Activated naive CD4-positive, alpha-beta T cell treated with anti-CD3 and anti-CD28 coated beads, Interleukin-2, amount 10 ng/mL, durations not matched to agents 5 hours and 36 hours (primary cell): ENCODE measurements at places on chromosomes 6 and 20. TPM values are rescaled to one million over a fixed set of nuclear protein-coding genes. Genes with fewer than 3 reads are reported as not detected.

AKAP7 gene
- total RNA-seq: 9.6 TPM

THBD gene
- not detected for total RNA-seq

TMEM14B gene
- 77.3 TPM for total RNA-seq

SOBP gene
- total RNA-seq: not detected

TAB2 gene
- total RNA-seq: 146 TPM

LY6G5C gene
- total RNA-seq: 2.2 TPM

TBXT gene
- total RNA-seq: not detected

CGA gene
- total RNA-seq: not detected

MRAP2 gene
- not detected for total RNA-seq

RPP40 gene
- 5.0 TPM for total RNA-seq

GPR6 gene
- total RNA-seq: not detected

WFDC2 gene
- not detected for total RNA-seq
